Lower lobe of right lung (tissue), 2 donors: ENCODE measurements at places on chromosomes 16 and 17. TPM values are rescaled to one million over a fixed set of nuclear protein-coding genes. Genes with fewer than 3 reads are reported as not detected.

LPO gene
- total RNA-seq: not detected

GRCh38 chr17:28258347-28258887 is 60.6 kb upstream of the TMEM97 start:
- H3K27me3 ChIP-seq: peaks cover 10% of the 10 kb centered on the region
- no peaks in the 10 kb centered on the region for H3K4me1 ChIP-seq
- no peaks in the 10 kb centered on the region for H3K36me3 ChIP-seq

HIGD1B gene
- total RNA-seq: 22.3 TPM

CDRT15 gene
- total RNA-seq: not detected

- no peak overlapping the region for H3K4me3 ChIP-seq
- peak; percentile 32 for DNase-seq
- H3K36me3 ChIP-seq: no peaks in the 10 kb centered on the region
- no peaks in the 10 kb centered on the region for H3K4me1 ChIP-seq
- no peak overlapping the region for H3K27ac ChIP-seq
Observed at GRCh38 chr17:19024101-19025078, 19.8 kb upstream of the FAM83G start.

DNA sequence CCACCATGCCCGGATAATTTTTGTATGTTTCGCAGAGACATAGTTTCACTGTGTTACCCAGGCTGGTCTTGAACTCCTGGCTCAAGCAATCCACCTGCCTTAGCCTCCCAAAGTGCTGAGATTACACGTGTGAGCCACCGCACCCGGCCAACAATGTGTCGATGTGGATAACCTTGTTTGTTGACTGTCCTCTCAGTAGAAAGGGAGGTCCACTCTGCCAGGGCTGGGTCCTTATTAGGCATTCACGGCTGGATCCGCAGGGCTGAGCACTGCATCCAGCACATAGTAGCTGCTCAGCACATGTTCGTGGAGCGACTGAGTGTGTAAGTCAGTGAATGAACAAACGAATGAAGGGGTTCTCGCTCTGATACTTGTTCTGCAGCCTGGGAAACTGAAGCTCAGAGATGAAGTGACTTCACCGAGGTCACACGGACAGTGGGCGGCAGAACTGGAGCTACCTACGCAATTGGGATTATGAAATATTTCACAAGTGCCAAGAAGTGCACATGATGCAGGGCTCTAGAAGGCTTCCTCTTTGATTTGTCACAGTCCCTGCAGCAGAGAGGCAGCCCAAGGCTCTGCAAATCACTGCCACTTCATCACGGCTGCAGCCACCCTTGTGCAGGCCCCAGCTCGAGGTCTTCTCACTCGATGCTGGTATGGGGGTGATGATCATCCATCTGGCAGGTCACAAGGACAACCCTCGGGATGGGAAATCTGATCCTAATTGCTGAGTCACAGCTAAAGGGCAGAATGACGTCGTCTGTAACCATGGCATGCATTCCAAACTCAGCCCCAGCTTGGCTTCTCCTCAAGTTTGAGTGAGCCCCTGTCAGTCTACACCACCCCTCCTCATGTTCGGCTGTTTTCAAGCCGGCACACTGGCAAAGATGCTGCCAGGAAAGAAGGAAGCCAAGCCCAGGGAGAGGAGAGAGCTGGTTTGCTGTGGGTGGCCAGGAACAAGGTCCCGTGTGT is 28.0 kb upstream of the SNN start:
- peak; percentile 89 for DNase-seq
- H3K36me3 ChIP-seq: no peaks in the 10 kb centered on the region
- H3K27me3 ChIP-seq: no peaks in the 10 kb centered on the region
- peaks cover 22% of the 10 kb centered on the region for H3K4me1 ChIP-seq
- H3K27ac ChIP-seq: peak overlapping the region; percentile 88

- peaks cover 81% of the 10 kb centered on the region for H3K4me1 ChIP-seq
- H3K36me3 ChIP-seq: peaks cover 4% of the 10 kb centered on the region
- DNase-seq: no peak
- H3K27me3 ChIP-seq: no peaks in the 10 kb centered on the region
- peak overlapping the region; percentile 1 for H3K4me3 ChIP-seq
- peak overlapping the region; percentile 84 for H3K27ac ChIP-seq
Observed at GRCh38 chr17:59846394-59847165, 46.2 kb downstream of the TUBD1 start.

DNA sequence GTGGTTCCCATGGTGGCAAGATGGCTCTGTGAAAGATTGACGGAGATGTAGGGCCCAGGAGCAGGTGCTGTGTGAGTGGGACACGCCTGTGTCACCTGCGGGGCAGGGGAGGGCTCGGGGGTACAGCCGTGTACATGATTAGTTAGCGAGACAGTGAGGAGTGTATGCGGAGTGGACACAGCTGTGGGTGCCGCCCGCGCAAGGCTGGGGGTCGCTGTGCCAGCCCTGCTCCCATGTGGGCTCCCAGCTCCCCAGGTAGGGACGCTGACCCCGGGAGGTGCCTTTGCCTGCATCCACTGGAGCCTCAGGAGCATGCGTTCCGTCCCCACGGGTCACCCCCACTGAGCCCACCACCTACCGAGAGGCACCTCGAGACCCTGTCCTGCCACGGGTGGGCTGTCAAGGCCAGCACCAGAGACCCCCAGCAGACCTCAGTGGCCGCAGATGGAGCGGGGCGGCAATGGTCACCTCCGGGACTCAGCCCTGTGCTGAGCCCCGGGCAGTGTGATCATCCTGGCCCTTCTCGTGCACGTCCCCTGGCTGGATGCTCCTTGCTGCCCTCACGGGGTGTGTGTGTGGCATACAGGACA is 7.4 kb downstream of the CAPN15 start:
- no peak for DNase-seq
- H3K36me3 ChIP-seq: peaks cover 21% of the 10 kb centered on the region
- no peak overlapping the region for H3K4me3 ChIP-seq
- peaks cover 11% of the 10 kb centered on the region for H3K4me1 ChIP-seq

CMTM2 gene
- 4.0 TPM for total RNA-seq

- H3K36me3 ChIP-seq: peaks cover 52% of the 10 kb centered on the region
- H3K4me1 ChIP-seq: peaks cover 38% of the 10 kb centered on the region
- peak overlapping the region; percentile 31 for H3K27ac ChIP-seq
- H3K27me3 ChIP-seq: peaks cover 4% of the 10 kb centered on the region
Observed at GRCh38 chr17:58343131-58343530, 8.9 kb downstream of the SUPT4H1 start.

DNA sequence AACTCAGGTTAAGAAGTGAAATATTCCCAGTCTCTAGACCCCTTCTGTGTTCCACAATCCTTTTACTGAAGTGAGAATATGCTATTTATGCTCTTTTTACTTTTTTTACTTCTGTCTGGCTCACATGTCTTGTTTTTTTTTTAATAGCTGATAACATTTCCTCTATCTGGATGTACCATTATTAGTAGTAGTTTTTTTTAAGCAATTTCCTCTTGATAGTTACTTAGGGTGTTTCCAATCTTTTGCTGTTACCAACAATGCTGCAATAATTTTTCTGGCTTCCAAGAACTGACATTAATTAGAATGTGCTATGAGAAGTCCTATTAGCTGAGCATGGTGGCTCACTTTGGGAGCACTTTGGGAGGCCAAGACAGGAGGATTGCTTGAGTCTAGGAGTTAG is 32.0 kb downstream of the KSR1 start:
- no peak overlapping the region for H3K4me3 ChIP-seq
- H3K4me1 ChIP-seq: peaks cover 66% of the 10 kb centered on the region
- H3K27me3 ChIP-seq: no peaks in the 10 kb centered on the region

DNA sequence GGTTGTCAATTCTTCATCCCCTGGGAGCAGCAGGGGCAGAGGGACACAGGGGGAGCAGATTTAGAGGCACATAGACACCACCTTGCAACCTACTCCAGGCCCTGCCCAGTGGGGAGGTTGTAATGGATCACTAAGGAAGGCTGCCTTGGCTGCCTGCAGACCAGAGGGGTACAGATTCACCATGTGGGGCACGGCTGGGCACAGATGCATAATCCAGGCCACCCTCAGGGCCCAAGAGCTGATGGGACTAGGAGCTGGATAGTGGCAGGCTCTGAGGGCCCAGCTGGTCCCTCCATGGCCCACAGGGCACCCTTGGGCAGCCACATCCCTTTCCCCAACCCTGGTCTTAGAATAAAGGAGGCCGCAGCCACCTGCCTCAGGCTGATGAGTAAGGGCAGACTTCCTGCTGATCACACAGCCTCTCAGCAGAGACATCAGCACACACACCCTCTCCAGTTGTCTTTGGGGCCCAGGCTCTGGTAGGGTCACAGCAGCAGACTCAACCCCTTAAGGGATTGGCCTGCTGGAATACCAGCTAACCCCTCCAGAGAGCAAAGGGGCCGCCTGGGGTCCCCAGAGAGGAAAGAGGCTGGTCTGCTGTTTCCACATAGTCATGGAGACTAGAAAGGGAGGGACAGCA is 224.9 kb downstream of the GSG1L start:
- H3K4me1 ChIP-seq: no peaks in the 10 kb centered on the region
- no peak overlapping the region for H3K4me3 ChIP-seq
- H3K27me3 ChIP-seq: peaks cover 7% of the 10 kb centered on the region

- H3K4me3 ChIP-seq: no peak overlapping the region
- H3K4me1 ChIP-seq: peaks cover 27% of the 10 kb centered on the region
- DNase-seq: no peak
- peak overlapping the region; percentile 2 for H3K27ac ChIP-seq
- peaks cover 4% of the 10 kb centered on the region for H3K36me3 ChIP-seq
Observed at GRCh38 chr16:28573738-28574718, 20.3 kb downstream of the SGF29 start.

CD300H gene
- total RNA-seq: 0.92 TPM

DNA sequence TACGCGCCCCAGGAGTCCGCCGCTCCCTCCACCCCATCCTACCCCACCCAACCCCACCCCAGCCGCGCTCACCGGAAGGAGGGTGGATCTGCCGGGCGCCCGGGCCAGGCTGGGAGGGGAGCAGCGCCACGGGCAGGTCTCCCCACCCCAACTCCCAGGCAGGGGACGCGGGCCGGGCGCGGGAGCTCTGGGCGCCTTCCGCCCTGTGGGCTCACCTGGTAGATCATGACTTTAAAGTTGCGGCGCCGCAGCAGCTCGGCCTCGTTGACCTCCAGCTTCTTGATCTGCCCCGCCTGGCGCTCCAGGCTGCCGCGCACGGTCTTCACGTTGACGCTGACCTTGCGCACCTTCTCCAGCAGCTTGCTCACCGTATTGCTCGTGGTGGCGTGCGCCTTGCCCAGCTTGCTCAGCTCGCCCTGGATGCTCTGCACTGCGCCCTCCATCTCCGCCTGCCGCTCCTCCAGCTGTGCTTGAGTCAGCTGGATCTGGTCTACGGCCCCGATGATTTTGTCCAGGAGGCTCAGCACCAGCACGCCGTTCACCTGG is 571 bp downstream of the CAVIN1 start:
- peak overlapping the region; percentile 94 for H3K27ac ChIP-seq
- DNase-seq: peak; percentile 68
- H3K36me3 ChIP-seq: no peaks in the 10 kb centered on the region
- H3K4me3 ChIP-seq: peak overlapping the region; percentile 94
- peaks cover 49% of the 10 kb centered on the region for H3K4me1 ChIP-seq

DNA sequence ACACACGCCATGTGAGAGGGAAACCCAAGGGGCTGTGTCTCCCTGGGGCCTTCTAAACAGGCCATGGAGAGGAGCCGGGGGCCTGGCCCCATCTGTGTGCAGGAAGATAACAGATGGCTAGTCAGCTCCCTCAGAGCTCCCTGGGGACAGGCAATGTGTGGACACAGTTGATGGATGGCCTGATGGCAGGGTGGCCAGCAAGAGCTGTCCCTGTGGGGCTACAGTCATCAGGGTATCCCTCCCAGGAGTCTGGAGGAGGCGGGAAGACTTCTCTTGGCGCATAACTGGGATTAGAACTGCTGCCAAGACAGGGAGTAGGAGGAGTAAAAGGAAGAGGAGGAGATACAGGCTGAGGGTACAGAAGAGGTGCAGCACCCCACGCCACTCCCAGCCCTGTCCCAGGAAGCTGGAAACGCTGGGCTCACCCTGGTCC is 17.3 kb downstream of the MYO18A start:
- H3K4me3 ChIP-seq: no peak overlapping the region
- H3K36me3 ChIP-seq: peaks cover 26% of the 10 kb centered on the region
- peaks cover 48% of the 10 kb centered on the region for H3K4me1 ChIP-seq
- DNase-seq: no peak
- no peaks in the 10 kb centered on the region for H3K27me3 ChIP-seq
- no peak overlapping the region for H3K27ac ChIP-seq

ARHGAP44 gene
- 39.0 TPM for total RNA-seq

DNA sequence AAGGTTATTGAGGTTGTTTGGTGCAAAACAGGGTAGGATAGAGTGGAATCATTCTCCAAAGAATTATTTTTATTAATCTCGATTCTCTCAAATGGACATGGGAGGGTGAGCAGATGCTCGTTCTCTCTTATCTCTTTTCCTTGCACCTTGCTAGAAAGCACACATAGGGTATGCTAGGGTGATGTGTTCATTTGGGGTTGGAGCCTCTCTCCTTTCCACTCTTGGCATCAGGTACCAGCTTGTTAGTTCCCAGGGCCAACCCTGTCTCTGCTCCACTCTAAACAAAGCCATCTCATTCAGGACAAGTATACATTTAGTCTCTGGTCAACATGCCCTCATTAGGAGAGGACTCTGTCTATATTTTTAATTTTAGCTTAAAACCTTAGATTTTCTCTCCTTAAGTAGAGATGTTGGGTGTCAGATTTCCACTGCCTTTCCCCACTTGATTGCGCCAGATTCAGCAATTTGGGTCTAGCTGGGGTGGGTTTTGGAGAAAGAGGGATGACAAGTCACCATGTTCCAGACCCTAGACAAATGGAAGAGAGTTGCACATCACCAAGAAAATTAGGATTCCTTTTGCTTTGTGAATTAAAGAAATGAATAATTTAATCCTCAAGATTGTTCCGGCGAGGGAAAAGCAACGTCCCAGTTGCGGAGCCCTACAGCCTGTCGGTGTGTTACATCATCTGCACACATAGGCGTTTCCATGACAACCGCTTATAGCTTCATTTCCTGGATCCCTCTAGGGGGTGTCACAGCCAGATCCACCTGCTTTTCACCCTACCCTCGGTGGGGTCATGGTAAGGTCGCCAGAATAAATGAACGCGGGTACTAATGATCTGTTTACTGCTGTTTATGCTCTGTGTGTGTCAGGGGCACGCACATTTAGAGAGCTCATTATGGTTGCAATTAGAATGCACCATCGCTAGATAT is 41.6 kb downstream of the SNX11 start:
- DNase-seq: no peak
- no peak overlapping the region for H3K4me3 ChIP-seq
- H3K4me1 ChIP-seq: no peaks in the 10 kb centered on the region
- no peak overlapping the region for H3K27ac ChIP-seq
- H3K27me3 ChIP-seq: peaks cover 44% of the 10 kb centered on the region
- no peaks in the 10 kb centered on the region for H3K36me3 ChIP-seq

- no peaks in the 10 kb centered on the region for H3K36me3 ChIP-seq
- H3K27me3 ChIP-seq: peaks cover 43% of the 10 kb centered on the region
- H3K27ac ChIP-seq: no peak overlapping the region
Observed at GRCh38 chr17:79923974-79924638, 84.9 kb upstream of the CBX4 start.

GRCh38 chr17:66540131-66540781 is 237.8 kb downstream of the PRKCA start:
- no peaks in the 10 kb centered on the region for H3K36me3 ChIP-seq
- H3K4me1 ChIP-seq: peaks cover 29% of the 10 kb centered on the region
- peak overlapping the region; percentile 53 for H3K27ac ChIP-seq
- no peak for DNase-seq
- H3K4me3 ChIP-seq: no peak overlapping the region
- no peaks in the 10 kb centered on the region for H3K27me3 ChIP-seq

GRCh38 chr16:8908810-8909468 is 26.8 kb downstream of the LITAFD start:
- H3K4me1 ChIP-seq: no peaks in the 10 kb centered on the region
- H3K36me3 ChIP-seq: peaks cover 99% of the 10 kb centered on the region

- no peak for DNase-seq
- no peak overlapping the region for H3K4me3 ChIP-seq
- no peaks in the 10 kb centered on the region for H3K27me3 ChIP-seq
- H3K36me3 ChIP-seq: no peaks in the 10 kb centered on the region
- H3K27ac ChIP-seq: no peak overlapping the region
Observed at GRCh38 chr16:31250782-31251384, 8.9 kb upstream of the ITGAM start.
